Tibial artery (tissue), 4 donors: ENCODE measurements at places on chromosomes 1 and 21.

- DNase-seq: no peak
These were observed 274.3 kb upstream of the CAMK1G start for GRCh38 chr1:209309198-209309597.

GRCh38 chr1:36874271-36875060 lies 159.8 kb downstream of the GRIK3 start:
- no peak for DNase-seq

DNA sequence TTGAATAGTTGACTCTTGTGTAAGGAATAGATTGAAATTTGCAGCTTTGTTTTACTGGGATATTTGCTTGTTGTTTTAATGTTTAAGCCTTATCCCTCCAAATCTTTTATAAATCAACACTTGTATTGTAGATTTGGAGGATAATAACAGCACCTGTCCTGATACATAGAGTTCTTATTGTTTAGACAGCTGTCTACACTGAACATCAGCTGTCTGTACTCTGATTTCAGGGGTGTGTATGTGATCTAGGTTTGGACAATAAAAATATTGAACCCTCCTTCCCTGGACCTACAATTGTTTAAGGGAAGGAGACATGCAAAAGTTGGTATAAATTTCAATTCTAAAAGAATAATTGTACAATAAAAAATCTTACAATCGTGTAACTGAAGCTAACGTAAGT lies 48.3 kb upstream of the DPH5 start:
- no peak for DNase-seq

DNA sequence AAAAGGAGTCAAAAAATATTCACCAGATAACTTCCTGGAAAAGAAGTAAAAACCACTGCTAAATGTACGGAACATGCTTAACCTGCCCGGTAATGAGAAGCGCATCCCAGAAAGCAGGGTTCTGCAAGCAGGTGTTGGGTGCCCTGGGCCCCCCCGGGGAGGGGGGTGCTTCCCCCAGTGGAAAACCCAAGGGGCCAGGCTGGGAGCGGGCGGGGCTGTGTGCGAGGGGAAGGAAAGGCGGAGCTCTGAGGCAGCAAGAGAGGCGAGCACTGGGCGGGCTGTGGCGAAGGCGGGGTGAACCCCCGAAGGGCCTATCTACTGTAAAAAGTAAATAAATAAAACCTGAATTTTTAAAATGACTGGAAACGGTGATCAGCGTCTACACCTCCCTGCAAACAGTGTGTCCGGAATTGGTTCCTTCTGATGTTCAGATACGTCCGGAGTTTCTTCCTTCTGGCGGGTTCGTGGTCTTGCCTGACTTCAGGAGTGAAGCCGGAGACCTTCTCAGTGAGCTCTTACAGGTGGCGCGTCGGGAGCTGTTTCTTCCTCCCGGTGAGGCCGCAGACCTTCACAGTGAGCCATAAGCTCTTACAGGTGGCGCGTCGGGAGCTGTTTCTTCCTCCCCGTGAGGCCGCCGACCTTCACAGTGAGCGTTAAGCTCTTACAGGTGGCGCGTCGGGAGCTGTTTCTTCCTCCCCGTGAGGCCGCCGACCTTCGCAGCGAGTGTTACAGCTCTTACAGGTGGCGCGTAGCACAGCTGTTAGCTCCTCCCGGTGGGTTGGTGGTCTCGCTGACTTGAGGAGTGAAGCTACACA lies 13.4 kb downstream of the FTCD start:
- no peak for DNase-seq

DNA sequence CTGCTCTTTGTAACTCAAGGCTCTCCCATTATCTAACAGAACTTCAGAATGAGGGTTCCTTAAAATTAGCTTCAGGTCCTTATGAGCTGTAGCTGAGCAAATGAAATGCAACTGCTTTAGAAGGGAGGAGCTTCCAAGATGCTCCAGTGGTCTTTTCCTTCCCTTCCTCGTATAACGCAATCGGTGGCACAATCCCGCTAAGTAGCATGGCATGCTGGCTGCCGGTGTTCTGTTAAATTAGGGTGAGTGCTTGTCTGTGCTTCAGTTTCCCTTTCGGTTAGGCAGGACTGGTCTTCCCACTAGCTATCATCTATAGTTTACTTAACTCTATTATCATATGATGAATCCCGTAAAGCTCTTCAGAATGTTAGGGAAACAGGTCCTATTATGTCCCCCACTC lies 917 bp downstream of the KIAA0040 start:
- no peak for DNase-seq

- no peak for DNase-seq
These were observed 36.0 kb downstream of the KRTAP10-1 start for GRCh38 chr21:44503901-44504399.

DNA sequence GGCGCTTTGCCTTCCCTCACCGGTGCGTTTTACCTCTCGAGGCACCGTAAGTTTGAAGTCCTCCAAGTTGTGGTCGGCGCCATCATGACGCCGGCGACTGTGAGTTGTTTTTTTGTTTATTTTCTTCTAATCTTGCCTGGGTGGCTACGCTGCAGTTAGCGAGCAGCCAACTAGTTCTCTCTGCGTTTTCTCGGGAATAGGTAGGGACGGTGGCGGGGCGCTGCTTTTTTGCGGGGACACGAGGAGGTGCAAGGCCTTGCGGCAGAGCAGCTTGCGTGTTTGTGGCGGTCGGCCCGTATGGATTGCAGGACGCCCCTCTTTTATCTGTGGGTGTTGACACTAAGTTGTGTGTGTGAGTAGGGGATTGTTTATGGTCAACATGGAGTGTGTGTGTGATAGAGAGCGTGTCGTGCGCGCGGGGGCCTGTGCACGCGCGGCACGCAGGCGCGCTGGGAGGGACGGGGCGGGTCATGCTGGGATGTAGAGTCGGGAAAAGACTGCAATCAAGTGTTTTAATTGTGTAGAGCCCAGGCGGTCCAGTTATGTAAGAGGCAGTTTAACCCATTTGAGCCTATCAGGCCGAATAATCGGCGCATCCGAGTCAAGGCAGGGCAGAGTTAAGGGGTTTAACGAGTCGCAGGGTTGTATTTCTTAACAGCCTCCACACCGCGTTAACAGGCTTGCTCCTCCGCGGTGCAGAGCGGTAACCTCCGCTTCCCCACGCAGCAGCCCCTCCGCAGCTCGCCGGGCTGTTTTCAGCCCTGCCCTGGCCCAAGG lies 1.2 kb upstream of the NEGR1 start:
- peak; percentile 87 for DNase-seq

GRCh38 chr1:6570987-6571386 lies 8.8 kb upstream of the ZBTB48 start:
- DNase-seq: no peak

DNA sequence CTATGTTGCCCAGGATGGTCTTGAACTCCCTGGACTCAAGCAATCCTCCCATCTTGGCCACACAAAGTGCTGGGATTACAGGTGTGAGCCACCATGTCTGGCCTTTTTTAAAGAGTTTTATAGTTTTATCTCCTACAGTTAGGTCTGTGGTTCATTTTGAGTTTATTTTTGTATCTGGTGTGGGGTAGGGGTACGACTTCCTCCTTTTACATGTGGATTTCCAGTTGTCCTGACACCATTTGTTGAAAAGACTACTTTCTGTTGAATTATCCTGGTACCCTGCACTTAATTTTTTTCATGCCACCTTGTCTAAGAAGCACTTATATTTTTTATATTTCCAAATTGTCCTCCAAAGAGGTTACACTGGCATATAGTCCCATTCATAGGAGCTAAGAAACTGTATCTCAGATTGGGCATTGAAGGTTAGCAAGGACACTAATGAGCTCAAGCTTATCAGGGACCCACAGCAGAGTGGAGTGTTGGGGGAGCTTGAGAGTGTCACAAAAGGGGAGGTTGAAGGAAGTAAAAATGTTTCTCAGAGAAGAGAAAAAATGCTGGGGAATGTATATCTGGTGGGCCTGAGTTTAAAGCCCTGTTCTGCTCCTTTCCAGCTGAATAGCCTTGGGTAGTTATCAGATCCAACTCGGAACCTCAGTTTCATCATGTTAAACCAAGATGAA lies 23.4 kb upstream of the MEF2D start:
- no peak for DNase-seq

GRCh38 chr1:158646465-158646864 lies 40.0 kb downstream of the SPTA1 start:
- no peak for DNase-seq

GRCh38 chr1:235632506-235633401 lies 16.8 kb downstream of the GNG4 start:
- peak; percentile 21 for DNase-seq

GRCh38 chr1:198102454-198102827 lies 54.4 kb upstream of the NEK7 start:
- DNase-seq: no peak

DNA sequence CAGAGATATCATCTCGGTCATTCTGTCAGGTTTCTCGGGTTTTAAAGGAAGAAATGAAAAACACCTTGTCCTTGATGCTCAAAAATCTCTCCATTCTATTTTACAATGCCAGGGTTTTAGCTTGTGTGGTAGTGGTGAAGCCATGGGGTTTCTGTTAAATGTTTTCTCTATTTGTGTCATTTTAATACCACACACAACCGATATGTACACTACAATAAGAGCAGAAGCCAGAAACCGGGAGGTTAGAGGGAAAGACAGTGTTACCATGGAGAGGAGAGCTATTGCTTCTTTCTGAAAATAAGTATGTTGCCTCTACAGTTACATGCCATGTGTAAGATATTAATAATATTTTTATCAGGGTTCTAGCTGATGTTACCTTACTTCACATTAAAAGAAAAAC lies 2.8 kb downstream of the SLC35D1 start:
- no peak for DNase-seq

DNA sequence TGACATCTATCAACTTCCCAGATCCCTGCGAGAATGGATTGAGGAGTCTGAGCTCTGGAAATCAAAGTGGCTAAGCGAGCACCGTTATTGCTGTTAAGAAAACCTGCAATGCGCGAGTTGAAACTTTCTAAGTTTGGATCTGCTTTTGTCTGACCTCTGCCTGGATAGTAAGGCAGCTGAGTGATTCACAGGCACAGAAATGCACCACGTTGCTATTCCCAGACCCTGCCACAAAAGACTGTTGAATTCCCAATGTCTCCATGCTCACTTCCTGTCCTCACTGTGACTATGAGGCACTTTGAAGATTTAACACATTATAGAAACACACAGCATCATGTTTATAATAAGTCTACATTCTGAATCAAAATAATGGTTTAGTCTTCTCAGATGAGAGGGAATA lies 27.1 kb upstream of the CNIH3 start:
- no peak for DNase-seq

GRCh38 chr1:29691499-29691898 lies 455.2 kb downstream of the PTPRU start:
- no peak for DNase-seq

GRCh38 chr1:113849072-113849471 lies 22.4 kb downstream of the PTPN22 start:
- no peak for DNase-seq

GRCh38 chr1:117895482-117896114 lies 33.8 kb downstream of the GDAP2 start:
- DNase-seq: peak; percentile 70

- DNase-seq: no peak
These were observed 357.3 kb downstream of the NPHP4 start for GRCh38 chr1:5634893-5635292.

DNA sequence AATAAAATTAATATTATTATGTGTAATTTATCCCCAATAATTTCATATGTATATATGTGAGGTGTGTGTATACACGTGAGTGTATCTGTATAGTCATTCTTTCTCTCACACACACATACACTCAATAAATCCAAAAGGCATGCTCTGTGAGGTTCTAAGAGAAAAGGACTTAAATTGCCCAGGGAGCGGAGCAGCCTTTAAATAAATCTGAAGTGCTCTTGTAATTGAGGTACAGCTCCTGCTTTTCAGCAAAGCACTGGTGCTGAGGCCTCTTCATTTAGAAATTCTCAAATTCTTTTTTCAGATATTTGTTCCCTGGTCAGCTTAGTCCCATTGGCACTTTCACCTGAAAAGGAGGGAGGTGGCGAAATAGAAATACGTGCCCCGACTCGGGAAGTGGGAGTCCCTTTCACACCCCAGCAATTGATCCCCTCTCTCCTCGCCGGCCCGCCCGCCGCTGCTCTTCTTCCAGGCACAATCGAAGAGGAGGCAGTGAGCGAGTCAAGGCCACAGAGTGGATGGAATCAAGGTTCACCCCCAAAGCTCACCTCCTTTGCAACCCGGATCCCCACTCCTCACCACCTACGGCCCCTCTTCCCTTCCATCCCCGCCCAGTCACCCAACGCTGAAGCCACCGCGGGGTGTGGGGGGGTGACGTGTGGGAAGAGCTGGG lies 944 bp downstream of the PLPPR5 start:
- no peak for DNase-seq

- no peak for DNase-seq
These were observed 323.1 kb upstream of the FAM78B start for GRCh38 chr1:166489670-166490436.

- DNase-seq: no peak
These were observed 252.5 kb upstream of the IRF2BP2 start for GRCh38 chr1:234862360-234862943.

DNA sequence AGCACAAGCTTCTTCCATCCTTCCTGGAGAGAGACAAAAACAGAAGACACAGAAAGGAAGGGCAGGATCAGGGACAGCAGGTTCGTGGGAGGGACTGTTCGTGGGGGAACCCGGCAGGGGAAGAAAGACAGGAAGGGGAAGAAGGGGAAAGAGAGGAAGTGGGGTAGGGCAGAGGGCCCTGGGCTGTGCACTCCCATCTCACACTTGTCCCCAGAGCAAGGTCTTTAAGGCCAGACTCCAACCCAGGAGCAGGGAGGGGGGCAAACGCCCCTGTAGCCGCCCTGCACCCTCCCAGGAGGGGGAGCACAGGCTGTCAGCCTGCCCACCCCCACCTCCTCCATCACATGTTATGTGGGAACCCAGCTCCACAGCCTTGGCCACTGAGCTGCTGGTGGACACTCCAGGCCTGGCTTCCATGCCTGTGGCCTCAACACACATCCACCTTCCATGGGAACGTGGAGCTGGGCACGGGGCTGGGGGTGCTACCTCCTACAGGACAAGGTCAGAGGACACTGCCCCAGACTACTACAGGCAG lies 9.3 kb downstream of the SLC19A1 start:
- DNase-seq: peak; percentile 62

GRCh38 chr1:118204648-118205047 lies 19.6 kb upstream of the SPAG17 start:
- no peak for DNase-seq

GRCh38 chr1:167158813-167159275 lies 61.8 kb upstream of the POU2F1 start:
- DNase-seq: no peak

DNA sequence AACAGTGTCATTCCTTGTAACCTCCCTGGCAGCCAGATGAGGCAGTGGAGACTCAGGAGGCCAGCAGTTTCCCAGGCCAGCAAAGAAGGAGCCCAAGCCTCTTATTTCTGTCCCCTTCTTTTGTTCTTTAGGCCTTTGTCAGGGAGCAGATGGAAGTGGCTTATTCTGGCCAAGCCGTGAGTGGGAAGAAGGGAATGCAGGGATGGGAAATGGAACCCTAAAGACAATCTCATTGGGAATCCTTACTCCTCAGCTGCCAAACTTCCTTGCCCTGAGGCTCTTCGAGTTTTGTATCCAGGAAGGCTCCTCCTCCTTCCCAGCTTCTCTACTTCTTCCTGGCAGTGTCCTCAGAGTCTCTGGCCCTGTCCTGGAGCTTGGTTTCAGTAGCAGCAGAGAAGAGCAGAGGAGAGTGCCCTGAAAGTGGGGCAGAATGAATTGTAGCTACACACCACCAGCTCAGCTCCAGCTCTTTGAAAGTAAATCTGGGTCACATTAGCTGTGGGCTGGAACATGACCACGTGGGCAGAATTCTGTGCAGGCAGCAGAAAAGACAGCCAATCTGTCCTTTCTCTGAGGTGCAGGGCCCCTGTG lies 63.9 kb downstream of the NDUFS5 start:
- DNase-seq: peak; percentile 40
